Left cardiac atrium (tissue), 4 donors: ENCODE measurements at places on chromosomes 1 and 21.

GRCh38 chr1:186487163-186487562 is 26.2 kb upstream of the PDC start:
- DNase-seq, result no peak

DNA sequence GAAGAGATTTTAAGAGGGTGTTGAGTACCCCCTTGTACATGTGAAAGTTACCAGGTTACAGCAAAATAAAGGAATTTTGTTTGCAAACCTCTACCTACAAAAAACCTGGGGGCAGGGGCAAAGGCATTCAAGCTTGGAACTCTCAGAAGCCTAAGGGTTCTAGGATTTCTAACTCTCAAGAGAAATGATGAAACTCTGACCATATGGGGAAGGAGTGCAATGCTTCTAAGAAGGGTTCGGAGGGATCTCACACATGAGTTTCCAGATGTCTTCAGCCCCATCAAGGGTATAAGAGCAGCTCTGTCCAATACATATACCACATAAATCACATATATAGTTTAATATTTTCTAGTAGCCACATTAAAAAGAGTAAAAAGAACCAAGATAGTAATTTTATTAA is 7.3 kb upstream of the FCGR2A start:
- no peak for DNase-seq

DNA sequence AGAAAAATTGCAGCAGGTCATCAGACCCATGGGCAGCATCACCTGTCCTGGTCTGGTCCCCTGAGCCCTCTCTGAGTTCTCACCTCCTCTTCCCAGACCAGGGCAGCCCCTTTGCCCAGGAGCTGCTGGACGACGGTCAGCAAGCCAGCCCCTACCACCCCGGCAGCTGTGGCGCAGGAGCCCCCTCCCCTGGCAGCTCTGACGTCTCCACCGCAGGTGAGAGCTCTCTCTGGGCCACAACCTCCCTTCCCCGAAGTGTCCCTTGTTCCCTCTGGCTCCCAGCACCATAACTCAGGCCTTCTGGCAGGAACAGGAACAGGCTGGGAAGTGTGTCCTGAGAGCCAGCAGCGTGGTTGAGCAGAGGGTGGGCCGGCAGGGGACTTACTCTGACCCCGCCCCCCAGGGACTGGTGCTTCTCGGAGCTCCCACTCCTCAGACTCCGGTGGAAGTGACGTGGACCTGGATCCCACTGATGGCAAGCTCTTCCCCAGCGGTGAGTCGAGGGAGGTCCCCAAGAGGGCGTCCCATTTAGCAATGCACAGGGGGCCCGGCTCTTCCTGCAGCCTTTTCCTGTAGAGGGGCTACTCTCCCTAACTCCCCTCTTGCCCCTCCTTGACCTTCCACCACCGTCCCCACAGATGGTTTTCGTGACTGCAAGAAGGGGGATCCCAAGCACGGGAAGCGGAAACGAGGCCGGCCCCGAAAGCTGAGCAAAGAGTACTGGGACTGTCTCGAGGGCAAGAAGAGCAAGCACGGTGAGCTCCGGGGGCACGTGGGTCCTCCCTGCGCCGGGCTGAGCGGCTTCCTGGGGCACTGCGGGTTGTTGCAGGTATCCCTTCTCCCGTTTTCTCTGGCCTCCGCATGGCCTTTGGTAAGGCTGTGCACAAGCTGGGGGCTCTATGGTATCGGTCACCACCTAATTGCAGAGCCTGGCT is 2.4 kb downstream of the ELF3 start:
- DNase-seq, result no peak

GRCh38 chr1:178354816-178355215 is 141.9 kb downstream of the CLEC20A start:
- DNase-seq, result no peak

DNA sequence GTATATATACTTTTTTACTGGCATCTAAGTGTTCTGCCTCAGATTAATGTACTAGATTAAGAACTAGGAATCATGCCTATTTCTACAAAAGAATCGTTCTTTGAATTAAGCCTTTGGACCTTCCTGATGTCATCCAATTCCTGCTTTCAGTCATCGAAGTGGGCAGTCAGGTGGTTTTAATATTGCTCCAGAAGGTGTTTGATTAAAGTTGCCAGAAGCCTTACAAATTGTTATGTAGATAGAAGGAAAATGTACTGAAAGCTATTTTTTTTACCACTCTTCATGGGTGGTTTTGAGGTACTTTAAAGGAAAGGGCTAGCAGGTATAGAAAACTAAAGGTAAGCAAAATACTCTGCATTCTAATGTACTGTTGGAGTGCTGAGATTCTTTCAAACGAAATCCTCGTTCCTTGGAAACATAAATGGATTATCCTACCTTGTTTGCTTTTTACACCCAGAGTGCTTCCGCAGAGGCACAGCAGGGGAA is 716 bp downstream of the CTBS start:
- no peak for DNase-seq

GRCh38 chr1:106843518-106843917 is 213.0 kb upstream of the PRMT6 start:
- no peak for DNase-seq

DNA sequence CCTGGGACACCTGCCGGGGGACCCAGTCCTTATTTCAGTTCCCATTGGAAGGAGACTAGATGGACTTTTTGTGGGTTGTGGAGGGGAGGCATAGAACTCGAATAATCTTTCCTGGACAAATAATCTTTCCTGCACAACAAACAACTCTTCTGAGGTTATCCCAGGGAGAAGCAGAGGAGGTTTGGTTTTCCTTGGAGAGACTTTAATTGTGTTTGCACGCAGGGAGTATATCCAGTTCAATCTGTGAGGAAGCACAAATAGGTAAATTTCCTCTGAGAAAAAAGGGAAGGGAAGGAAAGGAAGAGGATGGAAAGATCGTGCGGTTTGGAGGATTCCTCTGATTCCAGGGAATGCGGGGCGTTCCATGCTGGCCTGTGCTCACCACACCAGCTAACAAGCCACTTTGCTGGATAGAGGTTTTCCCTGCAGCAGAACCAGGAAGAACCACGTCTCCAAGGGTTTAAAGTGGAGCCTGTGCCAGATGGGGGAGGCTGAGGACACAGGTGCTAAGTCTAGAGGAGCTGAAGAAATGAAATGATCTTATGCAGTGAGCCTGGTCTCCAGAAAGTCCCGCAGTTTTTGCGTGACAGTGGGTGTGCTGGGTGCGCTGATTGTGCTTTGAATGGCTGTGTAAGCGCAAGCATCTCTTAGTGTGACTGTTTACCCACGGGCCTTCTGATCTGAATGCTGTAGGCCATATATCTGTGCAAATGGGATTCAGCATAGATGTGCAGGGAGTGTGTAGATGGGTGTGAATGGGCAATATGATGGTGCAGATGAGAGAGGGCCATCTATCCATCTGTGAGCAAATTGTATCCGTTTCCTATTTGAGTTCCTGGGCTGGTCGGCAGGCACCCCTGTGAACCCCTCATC is 7.6 kb downstream of the PAX7 start:
- DNase-seq, result no peak

DNA sequence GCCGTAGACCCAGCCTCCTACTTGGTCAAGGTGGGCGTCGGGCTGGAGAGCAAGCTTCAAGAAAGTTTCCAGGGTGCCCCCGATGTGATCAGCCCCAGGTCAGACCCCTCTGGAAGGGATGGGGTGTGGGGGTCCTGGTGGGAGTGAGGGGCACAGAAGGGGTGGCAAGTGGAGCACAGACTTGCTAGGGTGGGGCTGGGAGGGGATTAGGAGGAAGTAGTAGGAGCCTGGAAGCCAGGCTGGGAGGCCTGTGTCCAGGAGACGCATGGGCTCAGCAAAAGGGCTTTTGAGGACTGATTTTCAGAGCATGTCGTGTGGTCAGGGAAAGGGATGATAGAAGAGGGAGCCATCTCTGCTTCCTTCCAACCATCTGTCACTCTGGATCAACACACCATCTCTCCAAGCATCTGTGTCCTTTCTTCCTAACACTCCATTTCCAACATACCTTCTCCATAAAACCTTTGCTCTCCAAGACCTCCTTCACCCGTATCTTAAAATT is 8.5 kb downstream of the TRIM46 start:
- DNase-seq, result no peak

- DNase-seq, result no peak
Observed at GRCh38 chr1:24564695-24565094, 8.8 kb downstream of the NCMAP start.

DNA sequence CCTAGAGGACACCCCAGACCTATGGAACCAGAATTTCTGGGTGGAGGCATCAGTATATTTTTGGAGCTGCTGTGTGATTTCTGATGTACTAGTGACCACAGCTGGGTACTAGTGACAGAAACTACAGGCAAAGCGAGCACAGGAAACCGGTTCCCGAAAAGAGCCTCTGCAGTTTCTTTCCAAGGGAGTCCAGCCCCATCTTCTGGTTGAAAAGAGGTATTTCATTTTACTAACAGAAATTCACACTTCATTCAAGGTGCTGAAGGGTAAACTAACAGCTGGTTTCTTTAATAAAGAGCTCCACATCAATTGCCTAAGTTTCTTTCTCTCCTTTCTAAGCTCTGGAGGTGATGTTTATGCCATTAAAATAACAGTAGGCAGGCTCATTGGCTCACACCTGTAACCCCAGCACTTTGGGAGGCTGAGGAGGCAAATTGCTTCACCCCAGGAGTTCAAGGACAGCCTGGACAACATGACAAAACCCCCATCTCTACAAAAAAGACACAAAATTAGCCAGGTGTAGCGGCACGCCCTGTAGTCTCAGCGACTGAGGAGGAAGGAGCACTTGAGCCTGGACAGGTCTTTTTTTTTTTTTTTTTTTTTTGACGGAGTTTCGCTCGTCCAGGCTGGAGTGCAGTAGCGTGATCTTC is 22.0 kb downstream of the THAP3 start:
- peak; percentile 17 for DNase-seq

GRCh38 chr1:228913626-228914414 is 178.5 kb downstream of the RHOU start:
- DNase-seq, result no peak

DNA sequence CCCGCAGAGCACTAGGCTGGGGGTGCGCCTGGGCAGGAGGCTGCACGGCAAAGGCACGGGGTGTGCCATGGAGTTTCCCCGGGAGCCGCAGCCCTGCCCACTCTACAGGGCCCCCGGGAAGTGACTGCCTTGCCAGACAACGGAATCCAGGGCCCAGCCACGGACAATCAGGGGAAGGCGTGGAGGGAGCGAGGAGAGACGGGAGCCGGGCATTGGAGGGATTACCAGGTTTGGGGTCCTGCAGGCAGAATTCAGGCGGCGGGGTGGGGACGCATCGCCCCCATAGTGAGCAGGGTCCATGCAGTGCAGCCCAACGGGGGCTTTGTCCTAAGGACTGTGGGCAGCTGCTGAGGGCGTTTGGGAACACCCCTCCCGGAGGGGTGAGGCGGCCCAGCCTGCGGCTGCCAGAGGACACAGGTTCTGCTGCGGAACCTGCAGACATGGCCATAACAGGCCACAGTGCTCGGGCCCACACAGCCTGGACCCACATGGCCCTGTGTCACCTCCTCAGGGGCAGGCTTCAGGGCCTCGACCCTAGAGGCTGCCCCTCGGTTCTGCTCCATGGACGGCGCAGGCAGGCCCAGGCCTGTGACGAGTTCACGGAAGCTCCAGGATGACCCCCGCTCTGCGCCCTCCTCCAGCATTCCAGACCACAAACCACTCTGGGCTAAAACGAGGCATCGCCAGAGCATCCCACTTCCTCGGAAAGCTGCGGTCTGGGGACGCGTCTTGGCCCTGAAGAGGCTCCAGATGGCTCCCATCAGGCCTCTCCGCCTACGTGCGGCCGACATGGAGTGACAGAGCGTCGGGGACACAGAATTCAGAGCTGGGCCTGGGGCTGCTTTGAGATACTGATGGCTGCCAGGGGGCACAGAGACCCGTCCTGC is 54.5 kb downstream of the COL6A1 start:
- DNase-seq, result peak; percentile 77
